DMS79 treated with DMSO at 0.1 percent for 48 hours (cell line): ENCODE measurements at places on chromosomes 6 and 20.

DNA sequence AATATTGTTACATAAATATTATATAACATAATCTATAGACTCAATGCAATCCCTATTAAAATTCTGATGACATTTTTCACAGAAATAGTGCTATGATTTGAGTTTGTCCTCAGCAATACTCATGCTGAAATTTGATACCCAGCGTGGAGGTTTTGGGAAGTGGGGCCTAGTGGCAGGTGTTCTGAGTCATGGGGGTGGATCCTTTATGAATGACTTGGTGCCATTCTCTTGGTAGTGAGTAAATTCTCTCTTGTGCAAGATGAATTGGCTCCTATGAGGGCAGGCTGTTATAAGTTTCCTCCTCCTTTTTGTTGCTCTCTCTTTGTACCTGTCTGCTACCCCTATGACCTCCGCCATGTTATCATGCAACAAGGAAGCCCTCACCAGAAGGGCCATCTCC, 65.8 kb downstream of the SHPRH start:
- no peak for DNase-seq

- DNase-seq = no peak
These were observed 29.0 kb downstream of the CEBPB start for GRCh38 chr20:50219600-50219999.

DNA sequence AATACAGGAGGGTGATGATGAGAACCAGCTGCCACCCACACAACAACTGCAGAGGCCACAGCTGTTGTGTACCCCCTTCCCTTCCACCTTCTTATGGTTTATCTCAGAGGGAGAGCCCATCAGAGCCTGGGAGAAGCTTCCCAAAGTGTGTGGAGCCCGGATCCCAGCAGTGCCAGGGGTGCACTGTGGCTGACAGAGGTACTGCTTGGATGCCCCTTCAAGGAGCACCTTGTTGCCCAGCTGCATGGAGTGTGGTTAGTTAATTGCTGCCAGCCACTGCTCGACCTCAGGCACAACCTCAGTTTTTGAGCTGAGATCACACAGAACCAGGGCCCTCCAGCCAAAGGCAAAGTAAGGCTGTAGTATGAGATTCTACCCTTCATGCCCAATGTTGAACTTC, 13.0 kb downstream of the PI3 start:
- no peak for DNase-seq

DNA sequence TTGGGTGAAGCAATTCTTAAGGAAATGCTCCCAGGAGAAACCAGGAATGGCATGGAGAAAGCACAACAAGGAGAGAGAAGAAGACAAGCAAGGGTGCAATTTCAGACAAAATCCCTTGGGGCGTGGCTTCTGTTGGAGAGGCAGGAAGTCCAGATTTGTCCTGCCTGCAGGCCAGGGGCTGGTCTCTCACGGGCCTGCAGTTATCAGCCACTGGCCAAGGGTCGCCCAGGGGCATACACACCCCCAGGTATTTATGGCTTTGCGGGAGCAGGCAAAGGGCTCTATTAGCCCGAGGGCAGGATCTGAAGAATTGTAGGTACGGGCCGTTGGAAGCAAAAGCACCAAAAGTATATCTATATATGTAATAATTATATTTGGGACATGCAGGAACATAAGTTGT, 87.7 kb downstream of the IYD start:
- DNase-seq = no peak

DNA sequence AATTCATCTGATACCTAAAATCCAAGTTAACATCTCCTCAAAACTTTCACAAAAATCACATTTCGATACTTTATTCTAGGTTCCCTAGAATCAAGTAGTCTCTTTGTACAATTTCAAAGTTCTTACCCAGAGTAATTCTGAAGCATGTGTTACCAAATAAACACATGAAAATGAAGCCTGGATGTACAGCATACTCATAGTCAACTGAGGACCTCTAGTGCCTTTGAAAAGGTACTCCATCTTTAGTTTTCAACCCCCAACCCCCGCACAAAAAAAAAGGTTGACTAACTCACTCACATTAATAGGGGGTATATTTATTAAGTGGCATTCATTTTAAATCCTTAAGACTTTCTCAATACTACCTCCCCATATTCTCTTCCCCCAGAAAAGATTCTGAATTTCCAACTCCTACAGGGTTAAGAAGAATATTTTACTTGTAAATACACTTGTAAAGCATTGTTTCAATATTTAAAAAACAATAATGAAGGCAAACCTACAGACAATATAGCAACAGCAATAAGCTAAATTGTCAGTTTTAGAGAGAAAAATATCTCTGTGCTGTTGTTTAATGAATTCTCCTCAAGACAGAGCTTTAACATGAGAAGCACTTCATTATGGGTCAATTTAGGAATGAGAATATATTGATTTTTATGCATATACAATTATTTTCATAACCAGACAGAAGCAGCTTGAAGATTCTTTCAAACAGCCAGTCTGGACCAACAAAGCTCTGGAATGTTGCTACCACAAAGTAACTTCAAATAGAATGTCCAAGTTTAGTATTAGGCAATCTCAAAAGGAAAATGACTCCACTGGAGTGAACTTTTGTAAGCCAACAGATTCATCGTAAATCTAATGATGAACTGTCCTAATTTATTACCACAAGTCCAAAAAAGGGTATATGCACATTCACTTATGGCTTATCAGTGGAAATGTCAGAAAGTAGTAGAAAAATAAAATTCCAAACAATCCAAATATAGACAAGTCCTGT, 3.3 kb downstream of the PLN start:
- peak; percentile 78 for DNase-seq

GRCh38 chr6:7296602-7297001, 16.4 kb downstream of the SSR1 start:
- no peak for DNase-seq

- DNase-seq = no peak
These were observed 8.3 kb downstream of the RIPOR2 start for GRCh38 chr6:24927277-24927955.

- no peak for DNase-seq
These were observed 27.7 kb downstream of the AKIRIN2 start for GRCh38 chr6:87674290-87674689.

DNA sequence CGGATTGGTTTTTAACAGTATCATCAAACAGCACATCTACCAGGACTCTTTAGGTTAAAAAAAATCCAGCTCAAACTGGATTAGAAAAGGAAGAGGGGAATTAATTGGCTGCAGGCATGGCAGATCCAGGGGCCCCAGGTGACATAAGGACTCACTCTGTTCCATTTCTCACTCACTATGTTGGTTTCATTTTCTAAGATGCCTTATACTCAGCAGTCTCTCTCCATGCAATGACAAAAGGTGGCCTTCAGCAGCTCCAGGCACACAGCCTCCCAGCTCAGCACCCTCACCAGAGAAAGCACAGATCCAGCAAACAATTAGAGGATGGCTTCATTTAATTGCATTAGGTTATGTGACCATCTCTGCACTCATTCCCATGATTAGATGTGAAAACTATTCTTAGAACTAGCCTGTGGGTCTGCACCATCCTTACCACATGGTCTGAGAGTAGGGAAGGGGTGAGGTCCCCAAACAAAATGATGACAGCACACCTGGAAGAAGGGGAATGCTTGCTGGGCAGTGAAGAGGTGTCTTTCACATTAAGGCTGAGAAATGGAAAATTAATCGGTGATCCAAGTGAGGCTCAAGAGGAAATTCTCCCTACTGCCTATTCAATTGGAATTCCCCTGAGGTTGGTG, 243.1 kb downstream of the CDH26 start:
- no peak for DNase-seq

GRCh38 chr6:121647905-121648304, 212.5 kb downstream of the GJA1 start:
- no peak for DNase-seq

DNA sequence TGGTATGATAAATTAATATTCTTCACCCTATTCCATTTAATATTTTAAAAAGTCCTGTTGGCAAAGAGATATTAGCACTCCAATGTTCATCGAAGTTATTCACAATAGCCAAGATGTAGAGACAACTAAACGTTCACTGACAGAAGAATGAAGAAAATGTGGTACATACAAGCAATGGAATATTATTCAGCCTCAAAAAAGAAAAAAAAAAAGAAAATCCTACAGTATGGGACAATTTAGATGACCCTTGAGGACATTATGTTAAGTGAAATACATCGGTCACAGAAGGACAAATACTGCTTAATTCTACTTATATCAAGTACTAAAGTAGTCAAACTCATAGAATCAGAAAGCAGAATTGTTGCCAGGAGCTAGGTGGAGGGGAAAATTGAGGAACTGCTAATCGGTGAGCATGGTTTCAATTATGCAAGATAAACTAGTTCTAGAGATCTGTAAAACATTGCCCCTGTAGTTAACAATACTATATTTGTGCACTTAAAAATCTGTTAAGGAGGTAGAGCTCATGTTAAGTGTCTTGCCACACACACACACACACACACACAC, 4.7 kb downstream of the GCLC start:
- DNase-seq = no peak

GRCh38 chr6:150541576-150541975, 58.1 kb upstream of the PLEKHG1 start:
- DNase-seq = peak; percentile 87

DNA sequence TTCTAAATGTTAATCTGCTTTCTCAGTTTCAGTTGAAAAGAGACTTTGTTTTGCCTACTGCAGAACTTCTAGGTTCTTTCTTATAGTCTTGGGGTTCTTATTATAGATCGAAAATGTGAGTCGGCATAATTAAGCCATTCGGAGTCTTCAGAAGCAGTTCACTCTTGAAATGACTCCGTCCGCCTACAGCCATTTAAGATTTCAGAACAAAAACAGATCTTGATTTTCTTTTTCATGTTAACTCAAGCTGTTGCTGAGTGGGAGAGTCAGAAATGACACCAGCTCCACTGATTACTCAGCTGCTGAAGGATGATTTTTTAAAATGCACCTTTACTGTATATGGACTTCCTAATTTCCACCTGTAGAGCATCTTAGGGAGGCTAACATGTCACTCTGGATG, 15.9 kb downstream of the PRDM1 start:
- DNase-seq = no peak

- DNase-seq = peak; percentile 62
These were observed 76.9 kb downstream of the ANKRD6 start for GRCh38 chr6:89509777-89510281.

DNA sequence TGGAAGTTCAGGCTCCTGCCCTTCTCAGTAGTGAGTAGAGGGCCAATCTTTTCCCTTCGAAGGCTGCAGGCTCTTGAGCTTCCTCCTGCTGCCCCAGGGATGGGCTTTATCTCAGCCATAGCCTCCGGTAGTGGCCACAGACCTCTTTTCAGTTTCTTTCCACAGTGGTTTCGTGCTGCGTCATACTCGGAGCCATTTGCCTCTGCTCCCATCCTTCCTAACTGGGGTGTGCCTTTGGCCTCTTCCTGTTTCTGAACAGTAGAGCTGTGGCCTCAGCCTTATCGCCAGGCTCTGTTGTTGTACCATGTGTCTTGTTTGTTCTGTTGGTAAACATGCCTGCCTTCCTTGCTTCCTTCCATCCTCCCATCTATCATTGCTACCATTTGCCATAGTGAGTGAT, 54.1 kb downstream of the TULP4 start:
- DNase-seq = no peak

- peak; percentile 41 for DNase-seq
These were observed 101.3 kb downstream of the RALGAPA2 start for GRCh38 chr20:20611167-20611566.

DNA sequence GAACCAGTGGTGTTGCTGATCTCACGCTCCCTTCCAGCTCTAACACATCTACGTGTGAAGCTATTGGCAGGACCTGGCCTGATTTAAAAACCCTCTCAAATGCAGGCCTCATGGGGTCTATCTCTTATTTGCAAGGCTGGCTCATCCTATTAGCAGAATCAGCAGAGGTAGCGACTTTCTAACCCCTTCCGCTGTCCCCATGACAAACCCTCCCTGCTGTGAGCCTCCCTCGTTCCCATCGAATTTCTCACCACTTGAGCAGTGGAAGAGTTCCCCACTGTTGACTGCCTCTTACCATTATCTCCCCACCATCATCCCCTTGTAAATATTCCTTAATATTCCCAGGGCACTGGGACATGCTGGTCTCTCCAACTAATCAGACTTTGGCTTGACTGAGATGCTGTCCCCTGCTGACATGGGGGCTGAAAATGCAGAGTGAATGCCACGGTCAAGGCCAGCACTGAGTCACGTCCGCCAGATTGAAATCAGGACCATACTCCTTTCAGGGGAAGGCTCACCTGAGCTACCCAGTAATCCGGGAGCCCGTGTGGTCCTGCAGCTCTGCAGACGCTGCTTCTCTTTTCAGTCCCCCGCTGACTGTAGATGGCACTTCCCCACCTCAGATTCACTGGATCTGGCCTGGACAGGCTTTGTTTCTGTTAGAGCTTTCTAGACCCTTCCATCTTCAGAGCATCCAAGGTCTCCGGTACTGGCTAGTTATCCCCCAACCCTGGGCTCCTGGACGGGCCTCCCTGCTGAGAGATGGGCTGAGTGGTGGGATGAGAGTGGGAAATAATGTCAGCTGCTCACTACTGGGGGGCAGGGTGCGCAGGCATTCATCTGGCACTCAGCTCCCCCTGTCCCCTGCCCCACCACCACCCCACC, 23.1 kb downstream of the AAR2 start:
- no peak for DNase-seq

DNA sequence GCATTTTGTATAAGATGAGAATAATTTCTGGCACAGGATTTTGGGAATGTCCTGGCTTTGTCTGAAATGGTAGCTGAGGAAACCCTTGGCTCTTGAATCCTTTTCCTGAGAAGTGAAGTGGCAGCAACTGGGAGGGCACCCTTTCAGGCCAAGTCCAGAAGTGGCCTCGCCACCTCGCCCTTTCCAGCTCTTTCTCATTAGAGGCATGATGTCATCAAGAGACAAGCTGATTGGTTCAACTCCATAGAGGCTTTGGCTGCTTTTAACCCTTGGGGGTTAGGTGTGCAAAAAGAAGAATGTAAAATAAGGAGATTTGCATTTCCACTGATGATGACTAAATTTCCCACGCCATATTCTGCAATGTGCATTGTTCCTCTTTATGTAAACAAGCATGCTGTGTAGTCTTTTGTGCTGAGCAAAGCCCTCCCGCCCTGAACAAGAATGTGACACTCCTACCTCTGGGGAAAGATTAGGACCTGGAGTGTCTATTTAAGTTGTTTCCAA, 116.5 kb downstream of the TCP11 start:
- peak; percentile 93 for DNase-seq

DNA sequence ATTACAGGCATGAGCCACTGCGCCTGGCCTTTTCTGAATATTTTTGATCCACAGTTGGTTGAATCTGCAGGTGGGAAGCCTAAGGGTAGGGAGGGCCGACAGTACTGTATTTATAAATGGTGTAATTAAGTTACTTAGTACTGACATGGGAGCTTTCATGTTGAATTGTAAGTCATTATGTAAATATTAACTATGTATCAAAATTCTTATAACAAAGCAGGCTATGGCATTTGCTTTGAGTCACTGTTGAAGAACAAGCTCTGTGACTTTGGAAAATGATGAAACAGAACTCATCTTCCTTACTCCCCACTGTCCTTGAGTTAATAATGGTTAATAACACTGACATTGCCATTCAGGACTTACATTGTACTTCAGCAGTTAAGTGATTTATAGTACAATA, 63.0 kb upstream of the TXNDC5 start:
- DNase-seq = no peak

DNA sequence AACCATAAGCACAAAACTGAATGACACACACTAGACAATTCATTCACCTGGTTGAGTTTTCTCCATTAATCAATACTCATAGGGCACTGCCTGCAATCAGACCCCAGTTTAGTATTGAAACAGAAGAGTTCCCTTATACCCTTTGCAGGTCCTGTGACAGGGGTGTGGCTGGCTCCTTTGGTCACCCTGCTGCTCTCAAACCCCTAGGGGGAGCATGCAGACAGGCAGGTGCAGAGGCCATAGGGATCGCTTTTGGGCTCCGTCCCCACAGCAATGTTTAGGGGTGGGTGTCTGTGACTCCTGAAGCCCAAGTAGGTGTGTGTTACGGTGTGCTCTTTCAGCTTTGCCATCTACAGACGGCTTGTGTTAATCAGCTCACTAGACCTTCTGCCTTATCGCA, 210.4 kb downstream of the CENPW start:
- DNase-seq = no peak
